ENCODE measurements at places on chromosomes 13 and 19. TPM values are rescaled to one million over a fixed set of nuclear protein-coding genes. Genes with fewer than 3 reads are reported as not detected.

DNA sequence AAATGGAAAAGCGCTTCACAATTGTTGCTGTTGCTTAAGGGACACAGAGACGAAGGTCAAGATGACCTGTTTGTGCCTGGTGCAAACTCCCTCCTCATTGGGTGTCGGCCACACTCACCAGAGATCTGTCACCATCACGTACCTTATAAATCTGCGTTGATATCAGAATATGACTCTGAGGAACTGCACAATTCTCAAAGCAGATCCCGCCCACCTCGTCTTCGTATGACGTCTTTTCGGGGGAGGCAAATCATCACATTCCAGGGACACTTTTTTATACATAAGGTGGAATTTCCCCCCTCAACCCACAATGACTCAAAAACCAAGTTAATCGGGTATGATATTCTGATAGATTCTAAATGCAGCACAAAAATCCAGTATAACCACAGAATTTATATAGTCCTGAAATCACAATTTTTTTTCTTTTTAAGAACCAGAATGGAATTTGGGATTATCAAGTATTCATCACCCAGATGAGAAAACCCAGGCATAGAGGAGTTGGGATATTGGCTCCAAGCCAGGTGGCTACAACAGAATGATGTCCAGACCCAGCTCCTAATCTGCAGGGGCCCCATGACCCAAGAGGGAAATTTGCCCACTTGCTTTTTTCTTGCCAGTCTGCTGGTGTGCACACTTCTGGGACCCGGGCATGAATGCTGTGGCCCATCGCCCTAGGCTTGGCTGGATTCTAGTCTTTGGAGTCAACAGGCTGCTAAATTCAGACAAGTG, 50.6 kb upstream of the MTIF3 start:
- DNase-seq, result no peak
- H3K27me3 ChIP-seq, result peaks cover 6% of the 10 kb centered on the region
- no peak overlapping the region for H3K27ac ChIP-seq

DNA sequence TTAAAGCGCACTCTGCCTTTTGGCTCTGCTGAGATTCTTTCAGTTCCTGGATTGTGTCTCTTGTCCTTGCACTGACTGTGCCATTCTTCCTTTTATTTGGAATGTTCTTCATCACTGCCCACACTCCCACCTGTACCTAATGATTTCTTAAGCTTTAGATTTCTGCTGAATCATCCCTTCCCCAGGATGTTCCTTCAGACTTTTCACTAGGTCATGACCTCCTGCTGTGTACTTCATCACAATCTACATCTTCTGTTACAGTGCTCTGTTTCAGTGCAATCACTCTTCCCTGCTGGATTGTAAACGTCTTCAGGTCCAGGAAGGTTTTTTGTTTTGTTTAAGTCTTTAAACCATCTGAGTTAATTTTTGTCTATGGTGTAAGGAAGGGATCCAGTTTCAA, 281.0 kb downstream of the ATP8A2 start:
- H3K4me3 ChIP-seq, result no peak overlapping the region
- H3K27ac ChIP-seq, result no peak overlapping the region
- H3K27me3 ChIP-seq, result no peaks in the 10 kb centered on the region
- no peaks in the 10 kb centered on the region for H3K4me1 ChIP-seq
- no peaks in the 10 kb centered on the region for H3K36me3 ChIP-seq
- no peak for DNase-seq

DNA sequence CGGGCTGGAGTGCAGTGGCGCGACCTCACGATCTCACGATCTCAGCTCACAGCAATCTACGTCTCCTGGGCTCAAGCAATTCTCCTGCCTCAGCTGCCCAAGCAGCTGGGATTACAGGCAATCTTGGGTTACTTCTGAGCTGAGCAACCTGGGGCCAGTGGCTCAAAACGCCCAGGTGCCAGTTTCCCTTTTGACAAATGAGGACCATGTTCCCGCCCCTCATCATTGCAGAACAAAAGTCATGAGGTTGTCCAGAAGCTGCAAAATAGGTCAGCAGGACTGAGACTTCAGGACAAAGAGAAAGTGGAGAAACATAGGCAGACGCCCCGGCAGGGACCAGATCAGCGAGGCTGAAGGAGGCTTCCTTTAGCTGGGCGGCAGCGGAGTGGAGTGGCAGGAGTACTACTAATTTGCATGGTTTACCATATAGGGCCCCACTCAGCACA, 3.3 kb upstream of the ADGRE5 start:
- no peak for DNase-seq
- H3K27me3 ChIP-seq, result no peaks in the 10 kb centered on the region
- H3K27ac ChIP-seq, result no peak overlapping the region
- no peak overlapping the region for H3K4me3 ChIP-seq
- H3K4me1 ChIP-seq, result peaks cover 12% of the 10 kb centered on the region

DNA sequence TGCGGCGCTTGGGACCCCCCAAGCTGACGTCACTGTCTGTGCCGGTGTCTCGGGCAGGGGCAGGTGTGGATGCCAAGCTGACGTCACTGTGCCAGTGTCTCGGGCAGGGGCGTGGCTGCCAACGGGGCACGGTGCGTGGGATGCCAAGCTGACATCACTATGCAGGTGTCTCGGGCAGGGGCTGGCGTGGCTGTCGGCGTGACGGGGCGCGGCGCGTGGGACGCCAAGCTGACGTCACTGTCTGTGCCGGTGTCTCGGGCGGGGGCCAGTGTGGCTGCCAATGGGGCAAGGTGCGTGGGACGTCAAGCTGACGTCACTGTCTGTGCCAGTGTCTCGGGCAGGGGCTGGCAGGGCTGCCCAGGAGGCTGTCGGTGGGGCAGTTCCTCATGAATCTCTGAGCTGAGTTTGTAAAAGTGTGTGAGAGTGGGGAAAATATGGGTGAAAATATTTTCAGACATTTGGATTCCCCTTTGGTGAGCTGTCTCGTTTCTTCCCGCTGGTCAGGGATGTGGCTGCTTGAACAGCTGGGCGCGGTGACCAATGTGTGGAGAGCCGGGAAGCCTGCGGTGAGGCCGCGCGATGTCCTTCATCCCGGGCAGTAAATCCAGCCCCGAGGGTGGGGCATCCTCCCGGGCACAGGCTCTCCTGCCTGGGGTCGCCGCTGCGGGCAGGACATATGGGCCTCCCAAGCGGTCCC, 25.2 kb downstream of the MCF2L start:
- no peak overlapping the region for H3K4me3 ChIP-seq
- DNase-seq, result no peak
- no peak overlapping the region for H3K27ac ChIP-seq
- no peaks in the 10 kb centered on the region for H3K27me3 ChIP-seq
- H3K36me3 ChIP-seq, result no peaks in the 10 kb centered on the region
- H3K4me1 ChIP-seq, result peaks cover 19% of the 10 kb centered on the region

- no peaks in the 10 kb centered on the region for H3K36me3 ChIP-seq
- H3K4me3 ChIP-seq, result no peak overlapping the region
- H3K4me1 ChIP-seq, result no peaks in the 10 kb centered on the region
- DNase-seq, result no peak
Measured at GRCh38 chr19:14167576-14168138, 31.3 kb upstream of the ASF1B start.

GRCh38 chr13:105452895-105453294, 1082.6 kb downstream of the EFNB2 start:
- H3K36me3 ChIP-seq, result no peaks in the 10 kb centered on the region
- no peaks in the 10 kb centered on the region for H3K27me3 ChIP-seq
- H3K4me3 ChIP-seq, result no peak overlapping the region
- no peak overlapping the region for H3K27ac ChIP-seq

GRCh38 chr13:39450176-39450575, 152.8 kb downstream of the LHFPL6 start:
- H3K27ac ChIP-seq, result no peak overlapping the region
- no peaks in the 10 kb centered on the region for H3K4me1 ChIP-seq
- H3K36me3 ChIP-seq, result no peaks in the 10 kb centered on the region
- H3K4me3 ChIP-seq, result no peak overlapping the region

DNA sequence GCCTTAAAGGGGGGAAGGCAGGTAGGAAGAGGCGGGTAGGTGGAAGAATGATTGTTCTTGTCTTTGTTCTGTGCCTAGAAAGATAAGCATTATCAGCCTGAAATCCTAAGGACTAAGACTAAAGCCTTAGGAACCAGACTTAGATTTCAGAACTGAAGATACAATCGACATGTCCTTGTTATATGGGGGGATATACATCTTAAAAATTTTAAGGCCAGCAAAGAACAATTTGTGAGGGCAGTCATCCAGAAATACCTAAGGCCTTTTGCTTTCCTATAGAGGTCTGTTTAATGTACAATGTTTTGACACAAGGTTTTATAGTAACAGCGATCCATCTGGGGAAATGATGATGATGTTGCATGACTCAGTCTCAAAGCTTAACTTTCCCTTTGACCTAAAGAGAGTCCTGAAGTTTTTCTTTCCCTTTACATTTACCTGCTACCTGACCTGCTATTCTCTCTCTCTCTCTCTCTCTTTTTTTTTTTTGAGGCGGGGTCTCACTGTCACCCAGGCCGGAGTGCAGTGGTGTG, 20.2 kb upstream of the CEACAM6 start:
- H3K4me3 ChIP-seq, result no peak overlapping the region
- no peaks in the 10 kb centered on the region for H3K27me3 ChIP-seq
- no peak for DNase-seq
- no peak overlapping the region for H3K27ac ChIP-seq
- H3K36me3 ChIP-seq, result no peaks in the 10 kb centered on the region

DNA sequence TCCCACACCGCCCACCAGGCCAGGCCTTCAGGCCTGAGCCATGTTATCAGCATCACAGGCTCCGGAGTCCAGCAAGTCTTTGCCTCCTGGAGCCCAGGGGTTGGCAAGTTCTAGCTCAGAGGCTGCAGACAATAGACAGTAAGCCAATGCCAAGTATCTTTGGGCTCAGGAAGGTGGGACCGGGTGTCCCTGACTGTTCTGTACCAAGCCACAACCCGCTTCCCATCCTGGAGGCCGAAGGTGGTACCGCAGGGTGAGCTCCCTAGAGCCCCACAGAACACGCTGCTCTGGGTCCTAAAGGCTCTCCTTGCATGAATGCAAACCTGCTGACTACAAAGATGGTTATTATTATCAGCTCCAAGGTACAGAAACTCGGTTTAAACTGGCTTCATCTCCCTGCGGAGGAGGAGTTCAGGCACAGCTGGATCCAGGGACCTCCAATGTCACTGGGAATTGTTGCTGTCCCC, 5.5 kb upstream of the FSTL3 start:
- no peak overlapping the region for H3K27ac ChIP-seq
- H3K36me3 ChIP-seq, result no peaks in the 10 kb centered on the region
- DNase-seq, result no peak
- no peaks in the 10 kb centered on the region for H3K27me3 ChIP-seq

DNA sequence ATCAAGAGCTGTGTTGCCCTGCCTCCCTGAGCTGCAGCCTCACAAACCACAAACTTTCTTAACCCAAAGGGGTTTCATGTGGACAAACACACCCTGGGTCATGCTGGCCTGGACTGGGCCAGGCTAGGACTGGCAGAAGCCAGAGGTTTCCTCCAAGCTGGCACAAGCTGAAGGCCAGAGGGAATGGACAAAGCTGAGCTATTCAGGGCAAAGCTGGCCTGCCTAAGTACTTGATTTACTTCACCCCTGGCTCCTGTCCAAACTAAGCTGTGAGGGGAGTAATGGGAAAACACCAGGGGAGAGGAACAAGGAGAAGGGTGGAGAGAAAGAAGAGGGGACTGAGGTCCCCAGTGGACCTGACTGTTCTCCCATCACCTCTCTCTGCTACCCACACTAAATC, 6.2 kb downstream of the CPAMD8 start:
- H3K27me3 ChIP-seq, result no peaks in the 10 kb centered on the region
- H3K27ac ChIP-seq, result no peak overlapping the region
- H3K4me1 ChIP-seq, result no peaks in the 10 kb centered on the region
- DNase-seq, result no peak
- H3K4me3 ChIP-seq, result no peak overlapping the region

DNA sequence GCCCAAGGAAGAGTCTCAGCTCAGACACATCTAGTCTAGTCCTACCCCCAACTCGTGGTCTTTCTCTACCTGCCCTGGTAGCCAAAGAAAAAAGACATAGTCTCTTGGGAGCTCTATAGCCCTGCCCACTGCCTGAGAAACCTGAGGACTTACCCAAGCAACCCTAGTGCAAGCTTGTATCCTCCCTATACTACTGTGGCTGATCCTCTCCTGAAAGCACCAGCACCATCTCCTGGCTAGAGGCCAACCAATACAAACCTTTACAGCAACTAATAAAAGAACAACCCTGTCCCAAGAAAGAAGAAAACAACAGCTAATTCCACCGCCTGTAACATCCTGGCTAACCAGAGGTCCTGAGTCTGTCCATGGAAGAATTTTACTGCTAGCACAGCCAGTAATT, 532.4 kb downstream of the SLITRK6 start:
- no peaks in the 10 kb centered on the region for H3K36me3 ChIP-seq
- H3K4me1 ChIP-seq, result no peaks in the 10 kb centered on the region
- H3K4me3 ChIP-seq, result no peak overlapping the region
- H3K27ac ChIP-seq, result no peak overlapping the region
- no peaks in the 10 kb centered on the region for H3K27me3 ChIP-seq
- no peak for DNase-seq

- H3K27me3 ChIP-seq, result no peaks in the 10 kb centered on the region
- H3K27ac ChIP-seq, result no peak overlapping the region
- no peaks in the 10 kb centered on the region for H3K36me3 ChIP-seq
Measured at GRCh38 chr19:2374808-2375207, 14.7 kb downstream of the TMPRSS9 start.

DNA sequence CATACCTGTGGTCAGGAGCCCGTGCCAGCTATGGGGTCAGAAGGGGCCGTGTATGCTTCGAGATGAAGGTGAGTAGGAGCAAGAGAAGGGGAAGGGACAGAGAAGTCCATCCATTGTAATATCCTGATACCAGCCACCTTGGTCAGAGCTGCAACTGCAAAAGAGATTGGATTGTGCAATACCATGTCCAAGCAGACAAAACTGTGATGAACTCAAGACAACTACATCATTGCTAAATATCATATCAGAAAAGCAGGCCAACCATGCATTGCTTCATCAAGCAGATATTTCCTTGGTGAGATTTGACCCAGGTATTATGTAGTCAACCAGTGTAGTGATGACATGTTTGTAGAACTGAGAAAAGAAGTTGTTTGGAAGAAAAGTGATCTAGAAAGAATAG, 12.1 kb downstream of the HNRNPUL1 start:
- H3K4me1 ChIP-seq, result no peaks in the 10 kb centered on the region
- H3K4me3 ChIP-seq, result no peak overlapping the region
- DNase-seq, result no peak
- H3K27me3 ChIP-seq, result no peaks in the 10 kb centered on the region
- no peak overlapping the region for H3K27ac ChIP-seq

TSSK6 gene
- total RNA-seq, result 7.3 TPM

DIRAS1 gene
- total RNA-seq, result 24.6 TPM

PTH2 gene
- total RNA-seq, result not detected

CEACAM7 gene
- total RNA-seq, result not detected

C3 gene
- total RNA-seq, result 95.1 TPM

RFPL4AL1 gene
- total RNA-seq, result not detected

ELAVL1 gene
- total RNA-seq, result 76.9 TPM

NFIX gene
- total RNA-seq, result 286 TPM

ZNF563 gene
- 23.6 TPM for total RNA-seq

PRSS57 gene
- 1.7 TPM for total RNA-seq

ADGRE3 gene
- 0.80 TPM for total RNA-seq

PRKCG gene
- 0.97 TPM for total RNA-seq

MEDAG gene
- total RNA-seq, result 0.23 TPM

ZBTB32 gene
- 3.1 TPM for total RNA-seq
